ENCODE measurements at places on chromosomes 3 and 15.

DNA sequence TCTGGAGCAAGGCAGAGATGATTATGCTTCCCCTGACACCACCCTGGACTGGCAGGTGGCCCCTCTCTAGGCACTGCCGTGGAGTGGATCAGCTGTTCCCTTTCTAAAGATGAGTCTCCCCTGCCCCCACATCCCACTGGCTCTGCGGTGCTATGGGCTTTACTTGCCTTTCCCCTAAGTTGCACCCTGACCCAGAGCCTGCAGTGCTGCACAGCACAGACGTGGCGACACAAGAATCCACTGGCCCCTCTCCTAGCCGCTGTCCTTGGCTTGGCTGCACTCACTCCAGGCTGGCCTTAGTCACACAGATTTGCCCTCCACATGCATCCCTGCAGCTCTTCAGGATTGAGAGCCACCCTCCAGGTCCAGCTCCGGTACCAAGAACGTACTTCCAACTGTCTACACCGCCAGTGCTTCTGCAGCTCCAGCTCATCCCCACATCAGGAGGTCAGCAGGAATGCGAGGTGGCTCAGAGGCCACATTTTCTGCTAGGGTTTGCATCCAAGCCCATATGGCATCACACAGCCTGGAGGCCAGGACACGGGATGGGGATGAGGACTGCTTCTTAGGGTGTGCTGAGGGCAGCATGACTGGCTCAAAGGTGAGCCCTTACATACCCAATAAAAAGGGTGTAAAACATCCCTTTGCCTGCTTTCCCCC is 82.4 kb upstream of the RASGRF1 start:
- DNase-seq, result no peak

GRCh38 chr3:113629584-113630421 is 66.6 kb downstream of the USF3 start:
- DNase-seq, result no peak

GRCh38 chr3:85244519-85244918 is 285.7 kb downstream of the CADM2 start:
- no peak for DNase-seq

DNA sequence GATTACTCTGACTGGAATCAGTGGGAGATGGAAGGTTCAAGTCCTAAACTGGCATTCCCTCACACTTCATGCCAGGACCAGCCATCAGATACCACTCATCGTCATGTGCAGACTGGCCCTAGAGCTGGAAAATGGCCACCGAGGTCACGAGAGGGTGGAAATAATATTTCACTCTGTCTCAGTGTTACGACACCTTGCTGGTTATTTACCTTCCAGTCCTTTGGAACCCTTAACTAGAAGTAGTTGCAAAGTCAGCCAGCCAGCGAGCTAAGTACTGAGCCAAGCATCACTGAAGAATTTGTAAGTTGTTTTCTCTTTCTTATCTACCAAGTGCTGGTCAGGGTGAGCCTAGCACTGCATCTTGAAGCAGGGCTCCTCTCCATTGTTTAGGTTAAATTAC is 309.9 kb upstream of the RASGRP1 start:
- DNase-seq, result no peak
